ENCODE measurements at places on chromosomes 7 and 10.

DNA sequence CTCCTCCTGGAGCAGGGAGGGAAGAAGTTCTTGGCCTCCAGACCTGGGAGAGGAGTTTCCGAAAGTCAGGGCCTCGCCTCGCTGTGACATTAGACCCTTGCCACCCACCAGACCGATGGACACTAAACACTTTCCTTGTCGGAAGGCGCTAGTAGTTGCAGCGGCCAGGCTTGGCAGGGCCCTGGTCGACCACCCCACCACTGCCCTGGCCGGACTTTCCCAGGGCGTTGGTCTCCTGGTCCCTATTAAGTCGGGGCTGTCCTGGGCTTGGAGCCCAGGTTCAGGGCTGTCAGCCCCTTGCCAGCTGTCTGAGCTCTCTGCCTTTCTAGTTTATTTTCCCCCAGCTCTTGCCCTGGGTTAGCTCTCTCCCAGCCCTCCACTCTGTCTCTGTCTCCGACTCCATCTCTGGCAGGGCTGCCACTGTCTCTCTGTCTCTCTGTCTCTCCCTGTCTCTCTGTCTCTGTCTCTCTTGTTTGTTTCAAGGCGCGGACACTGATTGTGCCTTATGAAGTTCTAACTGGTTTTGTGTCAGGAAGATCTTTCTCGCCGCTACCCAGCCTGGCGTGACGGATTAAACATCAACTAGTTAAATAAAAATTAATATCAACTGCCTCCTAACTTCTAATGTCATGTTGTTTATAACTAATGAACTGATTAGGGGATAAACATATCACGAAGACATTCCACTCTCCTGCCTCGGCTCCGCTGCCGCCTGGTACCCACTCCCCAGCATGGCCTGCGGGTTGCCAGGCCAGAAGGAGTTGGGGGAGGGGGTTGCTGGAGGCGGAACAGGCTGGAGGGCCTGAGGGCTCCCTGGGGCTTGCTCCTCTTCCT is 13.8 kb upstream of the PAX2 start:
- no peak for DNase-seq

DNA sequence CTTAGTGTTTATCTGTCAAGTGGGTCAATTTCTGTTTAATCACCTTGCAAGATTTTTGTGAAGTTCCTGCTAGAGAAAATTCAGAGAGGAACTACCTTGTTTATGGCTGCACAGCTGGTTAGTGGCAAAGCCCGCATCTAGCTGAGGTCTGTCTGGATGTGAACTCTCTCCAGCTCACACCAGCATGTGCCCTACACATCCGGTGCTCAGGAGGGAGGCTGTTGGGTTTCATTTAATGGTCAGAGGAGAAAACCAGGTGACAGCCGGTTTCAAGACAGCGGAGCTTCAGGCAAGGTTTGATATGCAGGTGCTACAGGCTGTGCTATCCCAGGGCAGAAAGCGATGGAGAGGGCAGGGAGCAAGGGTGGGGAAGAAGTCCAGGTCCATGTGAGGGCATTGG is 351.1 kb downstream of the ACTR3B start:
- DNase-seq: no peak

GRCh38 chr10:112949143-112949823 is 764 bp upstream of the TCF7L2 start:
- peak; percentile 22 for DNase-seq

DNA sequence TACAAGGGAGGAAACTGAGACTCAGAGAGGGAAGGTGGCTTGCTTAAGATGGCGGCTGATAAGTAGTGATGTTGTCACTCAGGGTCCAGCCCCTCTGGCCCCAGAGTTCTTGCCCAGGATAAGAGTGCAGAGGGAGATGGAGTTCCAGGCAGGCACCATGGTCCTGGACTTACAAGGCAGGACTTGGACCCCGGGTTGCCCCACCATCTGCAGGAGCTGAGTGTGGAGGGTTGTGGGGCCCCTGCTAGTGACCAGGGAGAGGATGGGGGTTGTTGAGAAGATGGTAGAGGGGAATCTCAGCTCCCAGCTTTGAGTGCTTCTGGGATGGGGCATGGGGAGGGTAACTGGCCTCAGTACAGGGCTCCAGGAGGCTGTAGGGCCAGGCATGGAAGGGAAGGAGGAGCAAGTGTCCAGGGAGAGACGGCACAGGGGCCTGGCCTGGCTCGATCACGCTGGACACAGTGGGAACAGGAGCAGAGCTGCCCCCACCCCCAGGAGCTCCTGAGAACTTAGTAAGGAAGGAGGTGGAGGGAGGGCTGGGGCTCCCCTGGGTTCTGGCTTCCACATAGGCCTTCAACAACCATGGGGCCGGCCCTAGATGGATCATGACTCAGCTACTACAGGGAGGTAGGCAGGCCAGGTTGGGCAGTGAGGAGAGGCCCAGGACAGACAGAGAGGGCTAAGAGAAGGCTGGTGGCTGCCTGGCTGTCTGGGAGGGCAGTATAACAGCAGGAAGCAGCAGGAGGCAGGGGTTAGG is 28.2 kb downstream of the PPIF start:
- peak; percentile 42 for DNase-seq

DNA sequence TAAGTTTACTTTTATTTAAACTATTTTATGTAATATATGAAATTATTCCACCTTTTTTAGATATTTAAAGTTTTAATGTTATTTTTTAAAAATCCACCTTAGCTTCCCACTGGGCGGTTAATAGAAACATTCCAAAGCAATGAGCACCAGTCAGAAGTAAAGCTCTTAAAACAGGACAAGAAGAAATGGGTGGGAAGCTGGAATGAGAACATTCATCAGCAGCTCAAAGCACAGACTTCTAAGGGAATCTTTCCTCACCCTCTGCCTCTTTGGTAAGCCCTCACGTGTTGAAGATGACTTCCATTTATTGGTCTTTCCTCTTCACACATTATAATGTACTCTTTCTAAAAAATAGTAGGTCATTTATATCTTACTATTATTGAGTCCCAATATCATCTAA is 3.1 kb downstream of the AGMO start:
- DNase-seq: no peak

GRCh38 chr10:14276210-14276609 is 54.5 kb downstream of the FRMD4A start:
- DNase-seq: no peak

GRCh38 chr10:121312587-121312986 is 285.7 kb downstream of the FGFR2 start:
- no peak for DNase-seq

DNA sequence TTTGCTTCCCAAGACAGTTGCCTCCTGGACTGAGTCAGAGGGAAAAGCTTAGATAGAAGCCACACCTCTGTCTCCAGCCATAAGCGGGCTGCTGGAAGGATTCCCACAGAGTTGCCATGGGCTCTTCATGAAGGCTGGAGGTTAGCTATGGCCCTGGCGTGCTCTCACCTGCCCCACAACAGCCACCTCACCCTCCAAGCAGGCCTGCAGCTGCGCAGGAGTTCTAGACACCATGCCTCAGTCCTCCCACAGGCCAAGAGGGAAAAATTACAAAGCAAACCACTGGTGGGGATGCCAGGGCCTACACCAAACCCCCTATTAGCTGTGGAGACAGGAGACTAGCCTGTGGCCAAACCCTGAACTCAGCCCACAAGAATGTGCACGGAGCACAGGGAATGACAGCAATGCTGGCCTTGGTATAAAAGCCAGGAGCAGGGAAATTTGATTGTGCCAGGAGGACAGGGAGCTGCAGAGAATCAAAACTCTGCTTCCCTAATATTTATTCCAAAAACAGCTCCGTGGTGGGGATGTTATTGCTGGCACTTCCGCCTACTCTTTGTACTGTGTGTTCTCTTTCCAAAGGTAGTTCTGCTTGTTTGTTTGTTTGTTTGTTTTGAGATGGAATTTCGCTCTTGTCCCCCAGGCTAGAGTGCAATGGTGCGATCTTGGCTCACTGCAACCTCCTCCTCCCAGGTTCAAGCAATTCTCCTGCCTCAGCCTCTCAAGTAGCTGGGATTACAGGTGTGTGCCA is 60.3 kb upstream of the STK17A start:
- DNase-seq: peak; percentile 88

Measured in AG20443 (cell line).